ENCODE measurements at places on chromosomes 3 and 15.

DNA sequence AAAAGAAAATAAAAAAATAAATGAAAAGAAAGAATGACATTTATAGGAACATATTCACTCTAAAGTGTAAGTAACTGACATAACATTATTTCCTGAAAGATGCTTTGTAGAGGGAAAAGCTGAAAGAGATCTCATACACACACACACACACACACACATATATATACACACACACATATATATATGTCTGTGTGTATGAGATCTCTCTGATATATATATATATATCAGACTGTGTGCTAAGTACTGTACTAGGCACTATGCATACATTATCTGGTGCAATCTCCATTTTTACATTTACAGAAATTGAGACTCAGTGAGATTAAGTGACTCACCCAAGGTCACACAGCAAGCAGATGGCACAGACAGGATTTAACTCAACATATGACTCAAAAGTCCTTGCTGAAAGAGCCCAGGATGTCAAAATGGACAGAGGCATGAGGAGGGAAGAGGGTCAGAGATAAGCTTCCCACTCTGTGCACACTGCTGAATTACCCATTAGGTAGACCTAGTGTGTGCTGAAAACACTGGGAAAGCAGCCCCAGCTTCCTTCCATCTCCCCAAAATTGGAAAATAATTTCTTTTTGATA, 15.0 kb downstream of the BHLHE40 start:
- peak; percentile 34 for DNase-seq

- no peak for DNase-seq
Measured at GRCh38 chr3:130895690-130896488, 2.0 kb downstream of the ATP2C1 start.

- DNase-seq: no peak
Measured at GRCh38 chr3:88725440-88726165, 381.8 kb upstream of the EPHA3 start.

DNA sequence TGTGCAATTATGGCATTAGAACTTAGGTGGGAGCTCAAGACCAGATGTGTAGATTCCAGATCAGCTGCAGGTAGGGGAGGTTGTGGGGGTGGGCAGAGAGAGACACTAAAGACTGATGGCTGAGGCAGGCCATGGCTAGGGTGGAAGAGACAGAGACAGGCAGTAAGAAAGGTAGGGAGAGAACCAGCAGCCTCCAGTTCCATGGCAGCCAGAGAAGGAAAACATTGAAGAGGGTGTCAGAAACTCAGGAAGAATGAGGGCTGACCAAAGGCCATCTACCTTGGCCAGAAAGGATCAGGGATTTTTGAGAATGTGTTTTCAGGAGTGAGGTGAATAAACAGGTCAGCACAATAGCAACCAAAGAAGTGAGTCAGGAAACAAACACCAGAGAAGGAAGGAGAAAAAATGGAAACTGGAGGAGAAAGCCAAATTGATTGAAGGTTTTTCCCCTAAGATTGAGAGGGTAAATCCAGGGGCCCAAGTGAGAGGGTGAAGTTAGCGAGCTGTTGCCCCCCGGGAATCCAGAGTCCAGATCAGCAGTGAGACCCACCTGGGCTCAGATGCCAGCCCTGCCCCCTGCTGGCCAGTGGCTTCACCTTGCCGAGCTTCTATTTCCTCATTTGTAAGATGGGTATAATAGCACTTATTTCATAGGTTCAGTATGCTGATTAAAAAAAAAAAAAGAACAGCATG, 41.0 kb downstream of the ABHD2 start:
- DNase-seq: peak; percentile 23

DNA sequence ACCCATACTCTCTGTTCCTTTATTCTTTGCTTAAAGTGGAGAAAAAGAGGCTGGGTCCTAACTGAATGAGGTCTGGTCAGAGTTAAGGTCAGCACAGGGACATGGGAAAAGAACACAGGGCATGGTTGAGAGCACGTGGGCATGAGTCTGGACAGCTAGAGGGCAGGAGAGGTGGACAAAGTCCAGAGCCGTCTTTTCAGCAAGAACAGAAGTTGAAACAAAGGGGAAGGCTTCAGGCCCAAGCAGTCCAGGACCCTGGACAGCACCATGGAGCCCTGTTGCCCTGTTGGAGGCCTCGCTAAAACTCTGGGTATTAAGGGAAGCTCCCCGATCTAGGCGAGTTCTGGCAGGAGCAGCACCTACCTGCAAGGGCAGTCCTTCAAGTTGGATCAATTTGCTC, 50.7 kb downstream of the XYLB start:
- DNase-seq: peak; percentile 27

GRCh38 chr15:33968224-33968623, at the start of gene CHRM5:
Gene CHRM5 (plus strand): TSS chr15:33968497. CDS start chr15:34062718, 94,221 bp downstream.
- no peak for DNase-seq

- peak; percentile 99 for DNase-seq
Measured at GRCh38 chr15:67105065-67105951, 39.9 kb downstream of the SMAD3 start.

DNA sequence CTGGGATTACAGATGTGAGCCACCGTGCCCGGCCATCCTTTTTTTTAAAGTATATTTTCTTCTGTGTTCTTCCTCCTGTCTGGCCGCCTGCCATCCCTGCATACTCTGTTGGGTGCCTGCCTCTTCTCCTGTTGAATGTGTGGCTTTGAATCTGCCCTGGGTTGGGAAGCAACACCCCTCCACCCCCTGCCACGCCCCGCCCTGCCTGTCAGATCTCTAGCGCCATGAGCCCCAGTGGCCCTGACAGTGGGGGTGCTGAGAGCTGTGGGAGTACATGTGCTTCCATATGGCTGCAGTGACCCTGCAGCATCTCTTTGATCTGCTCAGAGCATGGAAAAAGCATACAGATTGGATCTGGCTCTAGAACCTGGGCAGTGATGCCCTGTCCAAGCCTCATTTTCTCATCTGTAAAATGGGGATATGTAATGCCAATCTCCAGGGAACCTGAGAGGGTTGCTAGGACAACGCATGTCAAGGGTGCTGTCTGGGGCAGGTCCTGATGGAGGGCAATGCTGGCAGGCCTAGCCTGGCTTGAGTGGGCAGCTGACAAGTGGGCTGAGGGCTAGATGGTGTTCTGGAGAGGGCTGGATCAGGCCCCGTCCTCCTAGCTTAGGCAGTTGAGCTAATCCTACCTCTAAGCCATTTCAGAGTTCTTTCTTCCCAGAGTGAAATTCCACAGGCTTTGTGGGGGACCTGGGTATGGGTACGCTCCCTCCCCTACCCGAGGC, 23.9 kb downstream of the CCDC13 start:
- no peak for DNase-seq

DNA sequence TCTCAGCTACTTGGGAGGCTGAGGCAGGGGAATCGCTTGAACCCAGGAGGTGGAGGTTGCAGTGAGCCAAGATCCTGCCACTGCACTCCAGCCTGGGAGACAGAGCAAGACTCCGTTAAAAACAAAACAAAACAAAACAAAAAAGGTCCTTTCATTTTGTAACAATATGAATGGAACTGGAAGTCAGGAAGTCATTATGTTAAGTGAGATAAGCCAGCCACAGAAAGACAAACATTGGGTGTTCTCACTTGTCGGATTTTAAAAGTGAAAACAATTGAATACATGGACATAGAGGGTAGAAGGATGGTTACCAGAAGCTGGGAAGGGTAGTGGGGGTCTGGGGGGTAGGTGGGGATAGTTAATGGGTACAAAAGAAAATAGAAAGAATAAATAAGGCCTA, 12.5 kb upstream of the B3GALNT1 start:
- peak; percentile 11 for DNase-seq

DNA sequence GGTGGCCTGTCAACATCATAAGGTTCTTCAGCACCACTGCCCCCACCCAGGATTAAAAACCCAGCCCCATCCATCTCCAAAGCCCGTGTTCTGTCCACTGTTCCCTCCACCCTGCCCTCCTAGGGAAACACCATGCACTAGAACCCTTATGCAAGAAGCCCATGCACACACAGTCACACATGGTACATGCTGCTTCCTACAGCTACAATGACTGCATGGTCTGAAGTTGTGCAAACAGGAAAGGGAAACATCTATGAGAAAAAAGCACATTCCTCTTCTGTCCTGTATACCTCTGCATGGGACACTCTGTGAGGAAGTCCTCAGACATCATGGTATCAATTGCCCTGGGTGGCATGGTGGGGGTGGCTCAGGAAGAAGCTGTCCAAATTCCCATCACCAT, 108.6 kb upstream of the MRPS22 start:
- DNase-seq: no peak

DNA sequence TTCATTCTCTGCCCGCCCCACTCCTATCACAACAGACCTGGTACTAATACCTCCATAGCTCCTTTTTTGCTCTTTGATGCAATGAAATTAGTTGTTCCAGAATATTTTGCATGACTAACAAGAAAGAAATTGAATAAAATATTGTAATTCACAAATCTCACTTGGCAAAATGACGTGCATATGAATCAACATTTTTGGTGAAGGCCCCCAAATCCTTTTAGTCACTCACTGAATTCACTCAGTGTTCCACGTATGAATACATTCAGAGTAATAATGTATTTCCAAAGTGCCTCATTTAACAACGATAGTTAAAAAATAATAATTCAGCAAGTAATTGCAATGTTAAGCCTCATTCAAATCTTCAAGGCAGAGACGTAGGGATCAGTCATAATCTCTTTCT, 148.6 kb upstream of the STRIT1 start:
- no peak for DNase-seq

DNA sequence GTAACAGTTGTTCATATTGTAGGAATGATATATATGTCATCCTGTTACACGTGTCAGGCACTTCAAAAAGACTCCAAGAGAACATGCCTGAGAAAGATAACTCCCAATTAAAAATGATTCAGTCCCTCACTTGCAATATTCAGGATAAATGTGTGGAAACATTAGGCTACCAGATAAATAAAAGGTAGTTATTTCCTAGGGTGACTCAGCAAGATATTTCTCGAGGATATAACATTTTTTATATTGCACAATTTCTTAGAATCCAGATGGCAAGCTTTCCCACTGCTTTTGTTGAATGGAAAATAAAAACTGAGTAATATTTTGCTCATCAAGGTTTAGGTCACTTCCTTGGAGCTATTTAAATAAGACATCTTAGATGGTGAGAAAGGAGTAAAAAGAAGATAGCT, 181.4 kb downstream of the GAP43 start:
- peak; percentile 92 for DNase-seq

GRCh38 chr3:71226565-71227269, 356.8 kb downstream of the FOXP1 start:
- DNase-seq: peak; percentile 39

DNA sequence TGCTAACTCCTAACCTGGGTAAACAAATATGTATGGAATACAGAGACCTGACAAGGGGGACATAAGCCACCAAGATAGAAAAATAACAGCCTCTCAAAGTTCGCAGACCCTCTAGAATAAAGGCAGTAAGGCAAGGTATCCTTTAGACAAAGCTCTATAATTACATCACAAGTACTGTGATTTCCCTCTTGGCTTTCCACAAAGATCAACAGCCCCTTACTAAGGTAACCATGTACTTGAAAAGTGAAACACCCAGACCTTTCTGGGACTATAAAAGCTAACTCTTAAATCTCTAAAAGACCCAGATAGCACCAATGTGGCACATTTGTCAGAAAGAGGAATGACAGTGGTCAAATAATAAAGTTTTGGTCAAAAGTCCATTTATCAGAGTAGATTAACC, 51.9 kb downstream of the TBL1XR1 start:
- no peak for DNase-seq

GRCh38 chr3:56124546-56124945, 343.7 kb downstream of the ERC2 start:
- DNase-seq: no peak

DNA sequence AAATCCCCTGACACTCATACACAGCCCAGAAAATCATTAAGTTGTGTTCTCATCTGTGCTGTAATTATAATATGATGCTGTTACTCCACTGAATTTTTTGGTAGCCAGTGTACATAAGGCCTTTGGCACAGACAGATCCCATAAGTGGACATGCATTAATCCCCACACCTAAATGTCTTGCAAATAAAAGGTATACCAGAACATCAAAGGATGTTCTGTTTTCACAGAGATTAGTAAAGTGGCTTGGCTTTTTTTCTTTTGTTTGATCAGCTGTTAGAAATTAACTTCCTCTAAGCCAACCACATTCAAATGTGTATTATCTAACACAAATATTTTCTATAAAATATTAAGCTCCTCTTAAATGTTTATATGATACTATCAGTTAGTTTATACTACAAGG, 2.7 kb downstream of the SST start:
- no peak for DNase-seq

DNA sequence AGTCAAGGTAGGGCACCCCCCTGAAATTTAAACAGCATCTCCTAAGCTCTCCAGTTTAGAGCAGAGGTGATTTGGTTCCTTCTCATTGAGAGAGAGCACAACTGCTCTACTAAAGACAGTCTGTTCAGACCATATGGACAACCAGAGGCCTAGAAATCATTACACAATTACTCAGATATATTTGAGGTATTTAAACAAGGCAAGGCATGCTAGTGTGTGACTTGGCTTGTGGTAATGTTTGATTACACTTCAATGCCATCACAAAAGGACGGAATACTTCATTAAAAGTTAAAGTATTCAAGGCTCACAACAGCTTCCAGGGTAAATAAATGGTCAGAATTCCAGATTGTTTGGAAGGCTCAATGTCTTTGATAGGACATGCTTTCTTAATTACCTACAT, 110.2 kb downstream of the LRTM1 start:
- no peak for DNase-seq

DNA sequence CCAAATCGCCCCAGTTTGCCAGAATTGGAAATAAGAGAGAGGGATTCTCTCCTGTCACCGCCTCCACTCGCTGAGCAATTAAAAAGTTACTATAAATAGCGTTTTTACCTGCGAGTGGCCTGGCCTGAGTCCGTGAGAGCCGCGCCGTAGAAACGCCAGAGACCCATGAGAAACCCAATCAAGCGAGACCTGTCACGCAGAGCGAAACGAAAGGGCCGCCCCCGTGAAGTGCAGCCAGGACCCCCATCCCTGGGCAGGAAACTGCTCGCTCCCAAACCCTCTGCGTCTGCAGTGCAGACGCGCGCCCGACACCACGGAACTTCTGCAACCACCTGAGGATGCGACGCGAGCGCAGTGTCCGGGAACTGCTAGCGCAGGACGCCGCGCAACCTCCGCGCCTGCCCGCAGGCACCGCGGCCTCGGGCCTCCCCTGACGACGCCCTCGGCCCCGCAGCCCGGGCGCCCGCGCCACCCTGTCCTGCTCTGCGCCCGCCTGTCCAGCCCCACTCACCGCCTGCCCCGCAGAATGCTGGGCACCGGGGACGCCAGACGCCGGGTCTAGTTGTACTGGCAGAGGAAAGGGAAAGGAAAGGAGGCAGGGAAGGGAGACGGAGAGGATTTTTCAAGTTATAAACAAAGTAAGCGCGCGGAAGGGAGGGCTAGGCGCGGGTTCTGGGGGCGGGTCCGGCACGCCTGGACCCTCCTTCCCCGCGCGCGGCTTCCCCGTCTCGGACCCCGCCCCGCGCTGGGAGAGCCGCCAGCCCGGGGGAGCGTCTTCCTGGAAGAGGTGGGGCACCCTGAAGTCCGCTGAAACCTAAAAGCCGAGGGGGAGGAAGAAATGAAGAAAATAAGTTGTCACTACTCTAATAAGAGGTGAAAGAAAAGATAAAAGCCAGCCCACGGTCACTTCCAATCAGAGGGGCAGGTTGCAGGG, at the start of gene PLSCR4:
Gene PLSCR4, minus strand, starts transcription at position 657 of the 934 bp plus-strand sequence. CDS start 29,034 bp downstream, outside the sequence.
- DNase-seq: peak; percentile 82

Data from fibroblast of lung (primary cell).